Colonic mucosa (tissue), 4 donors: ENCODE measurements at places on chromosomes 11 and 22. TPM values are rescaled to one million over a fixed set of nuclear protein-coding genes. Genes with fewer than 3 reads are reported as not detected.

Gene PVALB
- total RNA-seq: not detected

Gene RPLP2
- 2,303 TPM for total RNA-seq

Gene FBLN1
- 65.5 TPM for total RNA-seq

Gene POTEH
- not detected for total RNA-seq

Gene NCR3LG1
- total RNA-seq: 9.3 TPM

Gene DTX4
- 54.7 TPM for total RNA-seq

Gene ELMOD1
- total RNA-seq: 0.11 TPM

Gene PATE4
- total RNA-seq: not detected

Gene KDELR3
- 29.1 TPM for total RNA-seq

Gene C11orf16
- total RNA-seq: not detected

Gene FAM180B
- not detected for total RNA-seq

Gene TRIM49
- total RNA-seq: not detected

Gene LYVE1
- 29.3 TPM for total RNA-seq

Gene PIK3C2A
- total RNA-seq: 41.3 TPM

Gene HMOX1
- 31.0 TPM for total RNA-seq

Gene LRRN4CL
- 0.82 TPM for total RNA-seq

Gene CALCA
- total RNA-seq: 0.29 TPM

Gene RAB38
- total RNA-seq: 1.6 TPM

Gene APOBEC3A
- not detected for total RNA-seq
